Stimulated activated CD8-positive, alpha-beta memory T cell treated with anti-CD3 and anti-CD28 coated beads, Interleukin-4, amount 100 ng/mL, for 1 hour (primary cell): ENCODE measurements at places on chromosomes 1 and 21.

DNA sequence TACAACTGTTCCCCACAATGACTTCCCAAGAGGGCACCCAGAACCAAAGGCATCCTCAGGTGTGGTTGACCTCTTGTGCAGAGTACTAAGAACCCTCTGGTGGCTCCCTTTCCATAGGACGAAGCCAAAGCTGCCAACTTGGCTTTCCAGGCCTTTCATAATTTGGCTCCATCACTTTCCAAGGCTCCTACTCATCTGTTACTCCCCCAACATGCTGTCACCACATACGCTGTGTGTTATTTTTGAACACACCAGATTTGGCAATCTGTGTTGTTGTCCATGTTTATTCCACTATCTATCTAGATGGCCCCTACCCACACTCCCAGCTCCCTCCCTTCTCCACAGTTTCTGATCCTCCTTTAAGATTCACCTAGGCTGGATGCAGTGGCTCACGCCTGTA, 10.2 kb upstream of the NKAIN1 start:
- no peak for DNase-seq

DNA sequence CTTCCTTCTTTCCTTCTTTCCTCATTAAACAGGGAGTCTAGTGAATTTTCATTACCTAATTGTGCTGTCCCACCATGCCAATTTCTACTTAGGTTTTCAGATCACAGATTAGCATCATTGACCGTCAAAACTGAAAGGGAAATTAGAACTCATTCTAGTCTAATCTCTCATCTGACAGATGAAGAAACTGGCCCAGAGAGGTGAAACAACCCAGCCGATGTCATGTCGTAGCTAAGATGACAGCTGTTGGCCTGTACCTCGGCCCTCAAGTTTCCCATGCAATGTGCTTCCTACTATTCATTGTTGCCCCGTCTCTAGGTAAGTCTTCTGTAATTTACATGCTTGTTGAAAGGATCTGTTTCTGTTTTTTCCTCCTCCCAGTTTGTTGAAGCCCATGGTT, 128.2 kb upstream of the KIAA0040 start:
- no peak for DNase-seq

- DNase-seq = no peak
These were observed 5.9 kb downstream of the LMO4 start for GRCh38 chr1:87334351-87335174.

GRCh38 chr21:39657091-39657689, 44.5 kb downstream of the B3GALT5 start:
- DNase-seq = no peak

DNA sequence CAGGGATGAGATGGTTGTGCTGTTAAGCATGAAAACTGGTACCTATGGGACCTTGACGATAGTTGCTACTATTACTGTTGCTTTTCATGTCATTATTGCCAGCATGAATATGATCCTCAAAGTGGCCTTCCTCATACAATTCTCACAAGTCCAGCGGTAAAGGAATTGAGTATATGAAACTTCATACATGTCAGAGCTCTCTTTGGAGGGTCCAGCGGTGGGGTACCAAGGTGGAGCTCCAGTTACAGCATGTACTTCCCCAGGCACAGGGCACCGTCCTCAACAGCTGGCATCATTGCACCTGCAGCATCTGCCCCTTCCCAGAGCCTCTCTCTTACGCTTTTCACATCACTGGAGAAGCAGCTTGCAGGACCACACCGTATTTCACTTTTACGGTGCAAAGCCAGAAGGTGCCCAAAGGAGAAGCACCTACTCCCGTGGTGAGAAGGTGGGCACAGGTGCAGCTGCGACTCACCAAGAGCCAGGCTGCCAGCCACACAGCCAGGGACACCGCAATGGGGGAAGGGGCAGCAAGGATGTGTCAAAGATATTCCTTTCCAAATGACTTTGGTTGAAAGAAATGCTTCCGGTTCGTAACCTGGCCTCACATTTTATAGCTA, 166.4 kb upstream of the IRF2BP2 start:
- DNase-seq = no peak
